ENCODE measurements at places on chromosomes 1 and 21.

- DNase-seq = no peak
Measured at GRCh38 chr1:223233019-223233409, 90.0 kb upstream of the TLR5 start.

DNA sequence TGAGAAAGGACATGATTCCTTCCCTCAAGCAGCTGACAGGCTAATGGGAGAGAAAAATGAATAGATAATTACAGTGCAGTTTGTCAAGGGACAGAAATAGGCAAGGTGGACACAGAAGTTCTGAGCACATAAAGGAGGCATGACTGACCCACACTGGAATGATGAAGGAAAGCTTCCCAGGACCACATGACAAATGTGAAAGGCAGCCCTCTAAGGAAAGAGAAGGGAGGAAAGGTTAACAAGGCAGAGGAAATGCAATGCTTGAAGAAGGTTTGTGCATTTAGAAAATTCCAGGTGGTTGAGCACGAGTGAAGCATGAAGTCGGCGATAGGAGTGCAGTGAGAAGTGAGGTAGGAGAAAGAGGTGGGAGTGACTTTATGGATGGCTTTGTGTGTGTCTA is 37.4 kb downstream of the LAMC2 start:
- DNase-seq = no peak

GRCh38 chr1:67801903-67802302 is 31.4 kb downstream of the GNG12 start:
- no peak for DNase-seq

- no peak for DNase-seq
Measured at GRCh38 chr1:85049735-85050166, 1.5 kb upstream of the MCOLN3 start.

Measured in epithelial cell of prostate (primary cell).